ENCODE measurements at places on chromosomes 7 and 10.

- DNase-seq: no peak
Measured at GRCh38 chr10:131073469-131074035, 238.0 kb downstream of the TCERG1L start.

- DNase-seq: no peak
Measured at GRCh38 chr7:25675789-25676474, 447.6 kb upstream of the NPVF start.

GRCh38 chr10:32112055-32112454 lies 55.8 kb upstream of the KIF5B start:
- DNase-seq: no peak

GRCh38 chr7:27147199-27148030 lies at the start of gene HOXA6:
Gene HOXA6 (minus strand): TSS chr7:27147774. CDS start chr7:27147749, 25 bp downstream.
- DNase-seq: no peak

DNA sequence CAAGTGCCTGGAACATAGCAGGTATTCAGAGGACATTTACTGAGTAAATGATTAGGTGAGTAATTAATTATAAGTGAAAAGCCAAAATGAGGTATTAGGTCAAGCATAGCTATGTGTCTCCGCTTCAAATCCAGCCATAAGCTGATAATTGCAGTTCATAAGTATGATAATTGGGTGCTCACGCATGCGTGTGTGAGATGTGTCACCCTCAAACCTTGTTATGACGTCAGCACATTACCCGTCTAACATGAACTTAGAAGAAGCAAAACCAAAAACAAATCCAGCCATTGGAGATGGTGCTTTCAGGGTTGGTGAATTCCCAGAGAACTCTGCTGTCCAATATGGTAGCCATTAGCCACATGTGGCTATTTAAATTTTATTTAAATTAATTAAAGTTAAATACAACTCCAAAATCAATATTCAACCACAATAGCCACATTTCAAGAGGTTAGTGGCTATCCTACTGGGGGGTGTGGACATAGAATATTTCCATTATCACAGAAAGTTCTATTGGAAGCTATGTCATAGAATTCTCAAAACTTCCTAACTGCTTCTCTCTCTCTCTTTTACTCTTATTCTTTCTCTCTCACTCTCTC lies at the start of gene CPA5:
Gene CPA5, plus strand, starts transcription at position 546 of the 596 bp plus-strand sequence. CDS start 1,670 bp downstream, outside the sequence.
- no peak for DNase-seq

DNA sequence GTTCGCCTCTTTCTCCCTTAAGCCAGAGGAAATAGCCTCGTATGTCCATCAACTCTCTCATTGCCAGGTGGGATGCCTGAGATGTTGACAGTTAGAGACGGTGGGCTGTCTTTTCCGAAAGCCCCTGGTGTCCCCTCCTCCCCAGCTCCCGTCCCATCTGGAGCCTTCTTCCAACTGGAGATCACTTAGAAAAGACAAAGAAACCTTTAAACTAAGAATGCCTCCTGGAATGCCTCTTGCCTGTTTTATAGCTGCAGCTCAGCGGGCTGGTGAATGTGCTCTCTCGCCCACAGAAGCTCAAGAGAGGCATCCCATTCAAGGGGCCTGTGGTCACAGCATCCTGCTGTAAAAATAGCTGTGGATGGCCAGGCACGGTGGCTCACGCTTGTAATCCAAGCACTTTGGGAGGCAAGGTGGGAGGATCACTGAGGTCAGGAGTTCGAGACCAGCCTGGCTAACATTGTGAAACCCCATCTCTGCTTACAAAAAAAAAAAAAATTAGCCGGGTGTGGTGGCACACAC lies 5.2 kb upstream of the MYL10 start:
- no peak for DNase-seq

GRCh38 chr10:29295813-29296212 lies 6.9 kb downstream of the LYZL1 start:
- DNase-seq: no peak

DNA sequence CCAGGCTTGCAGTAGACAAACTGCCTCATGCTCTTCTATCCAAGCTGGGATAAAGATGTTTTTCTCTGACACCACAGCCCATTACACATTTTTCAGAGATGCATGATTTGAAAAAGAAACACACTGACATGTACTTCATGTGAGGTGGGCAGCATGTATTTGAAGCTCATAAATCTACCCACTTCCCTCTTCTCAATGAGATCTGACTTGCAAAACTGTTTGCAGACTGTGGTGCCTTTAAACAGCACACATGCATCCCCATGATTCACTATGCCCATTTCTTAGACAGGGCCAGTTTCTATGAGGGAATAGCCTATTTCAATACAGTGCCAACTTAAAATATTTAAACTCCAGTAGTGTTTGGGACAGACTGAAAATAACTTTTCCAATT lies 109.8 kb downstream of the GLI3 start:
- no peak for DNase-seq

DNA sequence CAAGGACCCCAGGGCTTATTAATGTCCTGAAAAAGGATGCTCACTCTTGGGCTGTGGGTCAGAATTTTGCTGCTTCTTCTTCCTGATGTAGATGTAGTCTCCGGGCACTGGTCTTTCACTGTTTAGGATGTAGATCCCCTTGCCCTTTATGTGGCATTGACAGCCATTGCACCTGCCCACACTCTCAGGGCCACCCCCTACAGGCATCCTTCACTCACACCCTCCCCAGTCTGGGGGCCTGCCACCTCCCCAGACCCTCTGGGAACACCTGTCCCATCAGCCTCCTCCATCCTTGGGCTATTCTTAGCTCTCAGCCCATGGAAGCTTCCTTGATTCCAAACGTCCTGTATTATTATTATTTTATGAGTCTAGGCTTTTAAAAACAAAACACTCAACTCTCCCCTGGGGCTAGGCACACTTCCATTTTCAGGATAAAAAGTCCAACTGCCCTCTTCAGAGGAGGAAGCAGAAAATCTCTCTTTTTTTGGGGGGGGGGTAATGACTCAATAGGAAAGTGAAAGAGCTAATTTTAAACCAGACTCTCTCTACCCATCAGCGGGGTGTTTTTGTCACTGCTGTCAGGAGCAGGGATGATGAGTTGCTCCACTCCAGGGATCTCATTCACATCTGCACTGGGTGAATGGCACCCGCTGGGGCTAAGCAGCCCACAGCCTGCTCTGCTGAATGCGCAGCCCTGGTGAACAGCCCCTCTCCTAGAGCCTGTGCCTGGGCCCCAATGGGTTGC lies 11.5 kb upstream of the KLRG2 start:
- no peak for DNase-seq

GRCh38 chr7:48887500-48887899 lies 36.8 kb upstream of the CDC14C start:
- DNase-seq: no peak

- peak; percentile 75 for DNase-seq
Measured at GRCh38 chr7:66748791-66749190, 8.3 kb downstream of the RABGEF1 start.

DNA sequence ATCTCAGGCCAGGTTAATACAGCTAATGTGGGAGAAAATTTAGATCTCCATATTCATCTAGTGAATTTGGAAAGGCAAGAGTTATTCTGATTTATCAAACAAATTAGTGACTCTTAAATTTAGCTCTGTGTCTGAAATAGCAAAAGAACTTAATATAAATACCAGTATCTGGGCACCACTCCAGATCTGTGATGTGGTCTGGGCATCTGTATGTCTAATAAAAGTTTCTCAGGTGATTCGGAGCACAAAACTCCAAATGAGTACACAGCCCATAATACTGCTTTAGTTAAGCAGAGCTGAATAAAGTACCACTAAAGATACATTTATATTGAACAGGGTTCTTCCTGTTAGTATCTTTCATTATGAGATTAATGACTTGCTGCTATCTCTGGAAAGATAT lies 261.4 kb downstream of the BAMBI start:
- DNase-seq: no peak

DNA sequence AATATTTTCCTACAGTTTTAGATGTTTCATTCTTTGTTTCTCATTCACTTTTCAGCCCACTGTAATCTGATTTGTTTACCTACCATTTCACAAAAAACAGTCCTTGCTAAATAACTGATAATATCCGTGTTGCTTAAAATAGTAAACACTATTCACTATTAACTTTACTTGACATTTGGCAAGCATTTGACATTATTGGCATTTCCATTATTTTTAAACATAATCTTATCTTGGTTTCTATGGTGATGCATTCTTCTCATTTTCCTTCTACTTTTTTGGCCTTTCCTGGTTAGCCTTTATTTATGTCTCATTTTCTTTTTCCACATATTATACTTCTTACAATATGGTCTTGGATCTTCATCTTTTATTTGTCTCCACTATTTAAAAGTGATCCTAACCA lies 715.3 kb downstream of the DNAJB9 start:
- DNase-seq: no peak

DNA sequence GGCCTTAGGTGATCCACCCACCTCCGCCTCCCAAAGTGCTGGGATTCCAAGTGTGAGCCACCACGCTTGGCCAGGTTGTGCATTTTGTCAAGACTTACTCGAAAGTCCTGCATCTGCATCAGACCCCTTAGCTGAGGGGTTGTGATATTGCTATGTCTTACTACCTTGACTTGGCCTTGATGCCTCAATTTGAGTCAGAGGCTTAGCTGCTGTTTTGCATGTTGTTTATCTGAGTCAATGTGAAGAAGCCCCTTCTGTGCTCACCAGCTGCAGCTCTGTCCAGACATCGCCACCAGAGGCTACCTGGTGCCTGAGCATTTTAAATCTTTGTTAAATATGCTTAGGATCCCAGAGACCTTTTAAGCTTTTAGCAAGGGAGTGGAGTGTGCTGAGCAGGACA lies 18.1 kb downstream of the UBE2D4 start:
- DNase-seq: no peak
